ENCODE measurements at places on chromosomes 11 and 22. TPM values are rescaled to one million over a fixed set of nuclear protein-coding genes. Genes with fewer than 3 reads are reported as not detected.

DNA sequence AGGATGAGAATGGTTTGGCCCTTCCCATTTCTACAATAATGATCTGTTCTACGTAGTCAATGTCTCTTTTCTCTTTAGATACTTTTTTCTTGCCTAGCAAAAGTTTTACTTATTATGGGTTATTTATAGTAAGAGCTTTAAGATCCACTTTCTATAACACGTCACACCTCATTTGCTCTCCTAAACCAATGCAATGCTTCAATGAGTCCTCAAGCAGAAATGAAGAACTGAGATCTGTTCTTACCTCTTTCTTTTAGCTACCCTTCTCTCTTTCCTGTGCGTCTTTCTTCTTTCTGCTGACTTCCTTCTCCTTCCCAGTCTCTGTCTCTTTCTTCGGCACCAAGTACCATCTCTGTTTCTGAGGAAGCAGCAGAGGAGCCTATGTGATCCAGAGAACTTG, 61.8 kb downstream of the SNX19 start:
- no peaks in the 10 kb centered on the region for H3K27me3 ChIP-seq
- H3K36me3 ChIP-seq = no peaks in the 10 kb centered on the region
- no peak overlapping the region for H3K27ac ChIP-seq
- no peak overlapping the region for H3K4me3 ChIP-seq
- no peaks in the 10 kb centered on the region for H3K4me1 ChIP-seq

- no peak overlapping the region for H3K27ac ChIP-seq
- H3K4me1 ChIP-seq = no peaks in the 10 kb centered on the region
- H3K27me3 ChIP-seq = no peaks in the 10 kb centered on the region
- no peaks in the 10 kb centered on the region for H3K36me3 ChIP-seq
- no peak overlapping the region for H3K4me3 ChIP-seq
- no peak for DNase-seq
Observed at GRCh38 chr11:109902764-109903433, 190.3 kb upstream of the ZC3H12C start.

DNA sequence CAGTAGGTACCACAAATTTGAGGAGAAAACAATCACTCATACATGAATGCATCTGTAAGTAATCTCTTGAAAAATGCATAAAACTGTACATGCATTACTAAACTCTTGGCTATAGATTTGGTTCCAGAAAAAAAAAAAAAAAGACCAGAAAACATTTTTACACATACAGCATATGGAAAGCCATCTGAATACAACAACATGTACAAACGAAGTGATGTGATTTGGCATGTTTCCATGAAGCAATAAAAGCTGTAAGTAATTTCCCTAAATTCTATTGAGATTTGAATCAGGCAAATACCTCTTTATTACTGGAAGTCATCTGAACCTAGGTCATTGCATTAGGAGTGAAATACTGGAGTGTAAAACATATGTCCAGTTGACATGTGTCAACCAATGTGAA, 31.9 kb upstream of the ZC3H12C start:
- H3K36me3 ChIP-seq = no peaks in the 10 kb centered on the region
- H3K27me3 ChIP-seq = no peaks in the 10 kb centered on the region
- no peak overlapping the region for H3K27ac ChIP-seq
- no peak for DNase-seq
- no peak overlapping the region for H3K4me3 ChIP-seq
- no peaks in the 10 kb centered on the region for H3K4me1 ChIP-seq

GRCh38 chr11:5643585-5643984, 18.8 kb downstream of the TRIM34 start:
- no peaks in the 10 kb centered on the region for H3K27me3 ChIP-seq
- no peaks in the 10 kb centered on the region for H3K36me3 ChIP-seq
- DNase-seq = no peak
- H3K4me3 ChIP-seq = no peak overlapping the region
- H3K27ac ChIP-seq = no peak overlapping the region

GRCh38 chr11:36631774-36632173, 33.7 kb upstream of the RAG2 start:
- H3K4me1 ChIP-seq = peaks cover 5% of the 10 kb centered on the region
- no peak overlapping the region for H3K4me3 ChIP-seq
- peaks cover 2% of the 10 kb centered on the region for H3K36me3 ChIP-seq
- no peak for DNase-seq
- no peak overlapping the region for H3K27ac ChIP-seq

PDGFD gene
- total RNA-seq = 15.3 TPM

SYT13 gene
- 3.5 TPM for total RNA-seq

SART1 gene
- total RNA-seq = 21.6 TPM

All from heart left ventricle (tissue), 16 donors.